ENCODE measurements at places on chromosomes 5 and 9.

GRCh38 chr5:117800261-117800660, 1188.1 kb downstream of the DTWD2 start:
- DNase-seq: no peak

- DNase-seq: no peak
These were observed 213.4 kb downstream of the TRIM32 start for GRCh38 chr9:116900543-116900942.

DNA sequence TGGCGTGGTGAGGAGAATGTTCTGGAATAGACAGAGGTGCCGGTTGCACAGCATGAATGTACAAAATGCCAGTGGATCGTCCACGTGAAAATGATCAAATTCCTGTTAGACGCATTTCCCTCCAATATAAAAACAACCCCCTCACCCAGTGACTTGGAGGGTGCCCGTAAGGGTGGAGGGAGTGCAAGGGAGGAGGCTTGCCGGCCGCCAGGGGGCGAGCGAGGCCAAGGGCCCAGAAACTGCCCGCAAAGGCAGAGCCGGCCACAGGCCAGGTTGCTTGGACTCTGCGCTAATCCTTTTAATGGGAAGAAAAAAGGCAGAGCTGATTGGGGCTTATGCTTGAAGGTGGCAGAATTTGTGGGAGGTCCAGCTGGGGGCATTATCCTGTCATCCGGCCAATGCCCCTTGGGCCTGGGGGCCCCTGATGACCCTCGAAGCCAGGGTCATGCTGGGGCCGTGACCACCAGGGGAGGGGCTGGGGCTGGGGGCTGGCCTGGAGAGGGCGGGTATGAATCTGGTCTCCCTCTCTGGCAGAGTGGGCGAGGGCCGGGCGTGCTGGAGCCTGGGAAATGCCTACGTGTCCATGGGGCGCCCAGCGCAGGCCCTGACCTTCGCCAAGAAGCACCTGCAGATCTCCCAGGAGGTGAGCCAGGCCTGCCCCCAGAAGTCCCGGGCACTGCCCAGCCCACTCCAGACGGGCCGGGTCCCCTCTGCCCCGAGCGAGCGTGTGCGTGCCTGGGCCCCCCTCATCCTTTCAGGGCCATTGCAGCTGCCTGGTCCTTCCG, 12.0 kb downstream of the GPSM1 start:
- DNase-seq: no peak

DNA sequence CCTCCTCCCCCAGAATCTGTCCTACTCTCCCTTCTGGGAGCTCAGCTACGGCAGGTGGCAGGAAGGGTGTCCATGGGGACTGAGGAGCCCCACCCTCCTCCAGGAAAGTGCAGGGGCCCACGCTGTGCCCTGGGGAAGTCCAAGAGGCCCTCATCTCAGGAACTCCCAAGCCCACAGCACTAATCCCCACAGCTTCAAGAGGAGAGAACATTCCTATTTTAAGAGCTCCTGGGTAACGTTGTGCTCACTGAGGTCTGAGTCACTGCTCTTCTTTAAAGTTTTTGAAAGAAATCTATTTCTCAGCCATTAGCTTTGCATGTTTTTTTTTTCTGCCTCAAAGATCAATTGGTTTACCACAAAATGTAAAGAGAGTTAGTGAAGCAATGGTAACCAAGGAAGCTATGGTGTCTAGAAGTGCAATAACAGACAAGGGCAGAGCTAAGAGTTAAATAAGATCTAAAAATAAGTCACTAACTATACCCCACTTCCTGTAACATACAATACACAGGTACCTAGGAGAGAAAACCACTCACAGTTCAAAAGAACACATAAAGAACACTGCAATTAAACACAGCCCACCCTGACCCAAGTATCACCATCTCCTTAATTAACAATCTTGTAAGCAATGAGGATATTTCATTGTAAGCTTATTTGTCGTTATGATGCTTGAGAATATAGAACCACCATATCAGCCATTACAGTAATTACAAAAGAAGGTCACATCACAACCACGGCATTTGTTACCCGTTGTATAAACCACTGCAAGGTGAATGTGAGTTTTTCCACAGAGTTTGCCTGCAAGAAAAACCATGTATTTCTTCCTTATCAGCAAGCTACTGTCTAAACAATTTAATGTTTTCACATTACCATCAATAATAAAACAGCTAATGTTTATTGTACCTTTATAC, 382.3 kb upstream of the SLC30A5 start:
- DNase-seq: no peak

DNA sequence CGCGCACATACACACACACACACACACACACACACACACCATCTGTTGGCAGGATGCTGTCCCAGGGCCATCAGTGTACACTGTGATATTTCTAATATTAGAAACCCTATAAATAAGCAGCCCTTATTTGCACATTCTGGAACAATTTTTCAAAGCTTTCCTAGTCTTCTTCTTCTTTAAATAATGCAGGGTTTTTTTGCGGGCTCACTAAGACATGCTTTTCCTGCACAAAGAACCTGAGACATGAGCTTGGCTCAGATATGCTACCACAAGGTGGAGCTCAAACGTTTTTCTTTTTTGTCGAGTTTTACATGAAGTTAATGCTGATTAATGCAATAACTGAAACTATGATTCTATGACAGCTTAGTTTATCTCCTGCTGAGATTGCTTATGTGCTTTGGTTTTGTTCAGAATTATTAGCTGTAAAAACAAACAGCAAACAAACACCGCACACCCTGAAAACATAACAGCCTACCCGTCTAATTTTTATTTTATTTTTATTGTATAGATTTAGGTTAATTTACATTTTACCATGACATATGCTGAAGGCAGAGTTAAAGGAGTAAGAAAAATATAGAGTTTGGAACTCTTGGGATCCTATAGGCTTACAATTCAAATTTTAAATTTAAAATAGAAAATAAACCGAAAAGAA, 95.8 kb downstream of the ALDH1A1 start:
- DNase-seq: no peak

GRCh38 chr5:5306696-5307095, 115.8 kb upstream of the ICE1 start:
- no peak for DNase-seq

- DNase-seq: no peak
These were observed 67.0 kb upstream of the ACTBL2 start for GRCh38 chr5:57549566-57549965.

GRCh38 chr5:176792655-176793342, 17.6 kb upstream of the UNC5A start:
- no peak for DNase-seq

- DNase-seq: no peak
These were observed 558.1 kb downstream of the NR2F1-AS1 start for GRCh38 chr5:93022796-93023447.

DNA sequence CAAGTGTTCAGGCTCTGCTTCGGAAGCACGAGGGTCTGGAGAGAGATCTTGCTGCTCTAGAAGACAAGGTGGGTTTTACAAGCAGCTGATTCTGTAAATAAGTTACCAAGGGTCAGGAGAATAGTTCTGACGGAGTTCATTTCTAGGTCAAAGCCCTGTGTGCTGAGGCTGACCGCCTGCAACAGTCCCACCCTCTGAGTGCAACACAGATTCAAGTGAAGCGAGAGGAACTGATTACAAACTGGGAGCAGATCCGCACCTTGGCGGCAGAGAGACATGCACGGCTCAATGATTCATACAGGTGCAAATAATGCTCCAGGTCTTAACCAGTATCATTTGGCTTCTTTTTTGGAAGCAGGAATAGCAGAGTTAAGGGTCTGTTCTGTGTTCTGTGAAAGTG, 24.8 kb downstream of the SPTAN1 start:
- DNase-seq: no peak

GRCh38 chr5:68757006-68757405, 336.8 kb upstream of the SLC30A5 start:
- no peak for DNase-seq

Measured in activated CD4-positive, CD25-positive, alpha-beta regulatory T cell (primary cell).